ENCODE measurements at places on chromosomes 7 and 10.

DNA sequence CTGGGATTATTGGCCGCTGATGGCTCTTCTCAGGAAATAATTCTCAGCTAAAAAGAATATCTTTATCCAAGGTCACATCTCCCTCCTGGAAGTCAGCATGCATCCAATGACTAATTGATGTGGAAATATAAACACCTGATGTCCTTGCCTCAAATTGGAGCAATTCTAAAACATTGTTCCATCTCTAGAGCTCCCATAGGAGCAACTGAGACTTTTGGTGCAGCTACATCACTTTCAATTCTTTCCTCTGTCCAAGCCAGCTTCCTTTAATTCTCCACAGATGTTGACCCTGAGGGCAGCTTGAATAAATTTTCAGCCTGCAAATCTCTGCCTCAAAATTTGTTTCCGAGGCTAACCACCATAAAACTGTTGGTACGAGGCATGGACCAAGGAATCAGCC is 43.9 kb upstream of the KCND2 start:
- no peak for DNase-seq

GRCh38 chr7:31744294-31744874 is 57.4 kb downstream of the PPP1R17 start:
- peak; percentile 35 for DNase-seq

GRCh38 chr10:5583525-5584175 is 58.9 kb downstream of the CALML3 start:
- no peak for DNase-seq

GRCh38 chr7:133434246-133434865 is 181.5 kb downstream of the EXOC4 start:
- no peak for DNase-seq

DNA sequence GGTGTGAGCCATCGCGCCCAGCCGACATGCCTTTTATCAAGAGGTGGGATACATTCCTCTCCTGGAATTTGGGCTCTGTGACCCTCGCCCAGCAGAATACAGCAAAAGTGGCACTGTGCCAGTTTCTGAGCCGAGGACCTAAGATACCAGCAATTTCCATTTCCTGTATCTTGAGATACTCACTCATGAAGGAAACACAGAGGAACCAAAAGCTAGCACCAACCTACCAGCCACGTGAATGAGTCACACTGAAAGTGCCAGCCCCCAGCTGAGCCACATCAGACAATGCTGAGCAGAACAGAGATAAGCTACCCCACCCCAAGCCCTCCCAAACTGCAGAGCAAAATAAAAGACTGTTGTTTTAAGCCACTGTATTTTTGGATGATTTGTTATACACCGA is 56.3 kb downstream of the CACUL1 start:
- peak; percentile 55 for DNase-seq

DNA sequence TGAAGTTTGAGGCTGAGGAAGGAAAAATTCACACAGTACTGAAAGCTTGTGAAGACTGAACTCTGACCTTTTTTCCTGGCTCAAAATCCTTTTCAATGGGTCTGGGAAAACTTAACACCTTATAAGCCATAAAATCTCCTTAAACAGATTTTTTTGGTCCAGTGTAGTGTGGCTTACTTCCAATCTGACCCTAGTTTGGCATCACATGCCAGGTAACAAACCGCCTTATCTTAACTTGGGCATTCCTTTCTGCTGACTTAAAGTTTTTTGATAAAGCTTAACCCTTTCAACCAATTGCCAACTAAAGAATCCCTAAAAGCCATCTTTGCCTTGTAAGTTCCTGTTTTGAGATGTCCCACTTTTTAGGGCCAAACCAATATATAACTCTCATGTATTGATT is 13.2 kb upstream of the ITPRID1 start:
- no peak for DNase-seq

DNA sequence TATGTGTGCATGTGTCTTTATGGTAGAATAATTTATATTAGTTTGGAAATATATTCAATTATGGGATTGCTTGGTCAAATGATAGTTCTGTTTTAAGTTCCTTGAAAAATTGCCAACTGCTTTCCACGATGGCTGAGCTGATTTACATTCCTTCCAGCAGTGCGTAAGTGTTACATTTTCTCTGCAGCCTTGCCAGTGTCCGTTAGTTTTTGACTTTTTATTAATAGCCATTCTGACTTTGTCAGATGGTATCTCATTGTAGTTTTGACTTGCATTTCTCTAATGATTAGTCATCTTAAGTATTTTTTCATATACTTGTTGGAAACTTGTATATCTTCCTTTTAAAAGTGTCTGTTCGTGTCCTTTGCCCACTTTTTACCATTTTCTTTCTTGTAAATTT is 434.2 kb upstream of the POT1 start:
- no peak for DNase-seq

GRCh38 chr7:112550468-112551060 is 69.8 kb downstream of the LSMEM1 start:
- no peak for DNase-seq

GRCh38 chr7:79398138-79398749 is 55.2 kb downstream of the MAGI2 start:
- DNase-seq: no peak

- DNase-seq: no peak
Observed at GRCh38 chr10:3248526-3249306, 76.1 kb upstream of the PITRM1 start.

DNA sequence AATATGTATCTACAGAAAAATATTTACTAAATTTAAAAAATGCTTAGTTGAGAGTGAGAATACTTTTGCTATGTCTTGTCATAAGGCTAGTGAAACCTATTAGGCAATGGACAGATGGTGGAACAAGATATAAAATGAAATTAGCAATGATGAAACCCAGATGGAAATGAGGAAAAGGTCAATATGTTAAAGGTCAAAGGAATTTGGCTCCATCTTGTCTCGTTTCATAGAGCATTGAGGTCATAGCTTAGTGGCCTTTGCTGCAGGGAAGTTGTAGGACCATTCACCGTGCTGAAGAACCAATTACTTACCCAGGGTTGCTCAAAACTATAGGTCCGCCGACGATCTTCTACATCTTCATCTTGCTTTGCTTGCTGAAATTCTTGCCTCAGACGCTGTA is 683.9 kb downstream of the PARD3 start:
- no peak for DNase-seq

GRCh38 chr10:14592026-14592425 is 182.7 kb downstream of the FAM107B start:
- DNase-seq: no peak

- no peak for DNase-seq
Observed at GRCh38 chr10:99304862-99305229, 24.3 kb upstream of the CNNM1 start.

GRCh38 chr7:51518646-51519045 is 202.0 kb upstream of the COBL start:
- DNase-seq: no peak

DNA sequence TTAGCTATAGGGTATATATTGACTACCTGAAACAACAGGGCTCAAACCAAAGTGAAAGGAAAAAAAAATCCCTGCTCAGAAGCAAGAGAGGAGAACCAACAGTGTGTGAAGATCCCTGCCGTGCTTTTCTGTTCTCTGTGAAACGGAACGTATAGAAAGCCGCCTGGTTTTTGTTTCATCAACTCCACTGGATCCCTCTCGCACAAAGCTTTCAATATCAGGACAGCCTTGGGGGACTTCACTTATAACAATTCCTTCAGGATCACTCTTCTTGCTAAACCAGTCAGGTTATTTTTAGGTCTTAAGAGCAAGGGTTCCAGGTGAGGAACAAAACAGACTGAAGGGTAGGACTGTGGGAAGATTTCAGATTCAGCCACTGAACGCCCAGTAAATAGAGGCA is 151.1 kb upstream of the CACNA2D1 start:
- no peak for DNase-seq

DNA sequence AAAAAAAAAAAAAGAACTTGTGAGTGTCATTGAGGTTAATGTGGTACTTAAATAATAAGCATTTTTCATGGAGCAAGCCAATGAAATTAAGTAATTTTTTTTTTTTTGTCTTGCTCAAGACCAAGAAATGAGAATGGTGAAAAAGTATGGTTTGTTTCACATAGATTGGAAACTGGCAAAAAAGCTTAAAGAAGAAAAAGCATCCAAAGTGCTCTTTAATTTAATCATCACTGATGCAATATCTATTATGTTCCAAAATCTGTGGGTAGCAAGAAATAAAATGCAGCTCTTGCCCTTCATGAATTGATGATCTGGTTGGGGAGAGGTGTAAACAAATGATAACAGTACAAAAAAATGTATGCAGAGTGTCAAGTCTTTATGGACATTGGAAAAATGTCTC is 980.6 kb downstream of the REEP3 start:
- no peak for DNase-seq

DNA sequence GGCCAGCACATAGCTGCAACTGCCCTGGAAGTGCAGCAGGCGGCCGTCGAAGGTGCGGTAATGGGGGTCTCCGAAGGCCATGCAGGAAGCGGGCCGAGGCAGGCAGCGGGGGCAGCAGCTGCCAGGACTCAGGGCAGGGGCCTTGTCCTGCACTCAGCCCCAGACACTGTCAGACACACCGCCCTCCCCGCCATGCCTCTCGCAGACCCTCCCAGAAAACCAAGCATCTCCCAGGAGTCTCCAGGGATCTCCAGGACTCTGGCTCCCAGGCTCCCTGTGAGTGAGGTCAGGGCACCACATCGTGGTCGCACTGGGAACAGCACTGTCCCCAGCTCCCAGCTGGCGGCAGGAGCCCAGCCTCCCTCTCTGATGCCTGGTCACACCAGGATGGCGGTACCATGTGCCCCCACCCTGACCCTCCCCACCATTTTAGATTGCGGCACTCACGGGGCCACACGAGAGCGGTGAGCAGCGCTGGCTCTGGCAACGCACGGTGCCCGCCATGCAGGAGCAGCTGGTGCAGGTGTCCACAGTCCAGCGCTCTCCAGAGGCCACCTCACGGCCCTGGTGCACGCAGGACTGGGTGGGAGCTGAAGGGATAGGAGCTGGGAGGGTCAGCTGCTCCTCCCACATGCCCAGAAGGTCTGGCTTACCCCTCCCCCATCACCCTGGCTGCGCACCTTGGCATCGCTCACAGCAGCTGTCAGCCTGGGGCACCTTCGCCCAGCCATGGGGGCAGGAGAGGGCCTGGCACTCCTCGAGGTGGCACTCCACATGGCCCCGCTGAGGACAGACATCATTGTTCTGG is 17.5 kb downstream of the ATP6V1F start:
- peak; percentile 49 for DNase-seq

- DNase-seq: no peak
Observed at GRCh38 chr10:97570146-97570788, 2.3 kb upstream of the ANKRD2 start.

- DNase-seq: no peak
Observed at GRCh38 chr7:45892407-45893035, 4.2 kb downstream of the IGFBP1 start.

GRCh38 chr10:86758189-86759072 is 2.0 kb downstream of the BMPR1A start:
- no peak for DNase-seq

GRCh38 chr7:2018569-2019460 is 213.9 kb downstream of the MAD1L1 start:
- DNase-seq: no peak

GRCh38 chr10:124240839-124241291 is 147.5 kb upstream of the CHST15 start:
- no peak for DNase-seq

DNA sequence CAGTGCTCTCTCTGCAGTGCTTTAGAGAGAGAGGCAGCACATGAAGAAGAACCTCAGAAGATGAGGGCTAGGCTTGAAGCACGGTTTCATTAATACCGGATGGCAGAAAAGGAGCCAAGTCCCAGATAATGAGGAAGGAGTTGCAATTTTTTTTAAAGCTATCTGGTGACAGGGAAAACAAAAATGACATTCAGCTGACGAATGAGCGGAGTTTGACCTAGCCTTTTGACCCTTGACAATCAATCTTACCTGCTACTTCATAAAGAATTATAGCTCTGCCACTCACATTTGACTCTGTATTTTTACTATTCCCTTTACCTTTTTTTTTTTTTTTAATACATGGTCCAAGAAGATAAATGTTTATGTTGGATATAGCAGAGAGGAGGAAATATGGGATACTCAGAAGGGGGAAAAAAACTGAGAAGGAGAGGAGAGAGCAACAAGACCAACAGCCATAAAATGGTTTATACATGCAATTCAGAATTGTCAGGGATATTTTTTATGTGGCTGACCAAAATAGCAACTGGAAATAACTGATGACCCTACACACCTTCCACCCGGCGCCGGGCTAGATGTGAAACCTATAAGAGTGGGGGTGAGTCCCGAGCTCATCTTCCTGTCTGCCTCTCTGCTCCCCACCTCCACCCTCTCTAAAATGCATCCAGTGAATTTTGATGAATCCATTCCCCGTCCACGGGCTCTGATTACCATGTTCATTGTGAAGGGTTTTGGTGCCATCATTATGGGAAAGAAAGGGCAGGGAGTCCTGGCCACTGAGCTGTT is 274.4 kb upstream of the YAE1 start:
- DNase-seq: no peak

GRCh38 chr7:141024668-141025067 is 9.9 kb upstream of the MRPS33 start:
- no peak for DNase-seq

DNA sequence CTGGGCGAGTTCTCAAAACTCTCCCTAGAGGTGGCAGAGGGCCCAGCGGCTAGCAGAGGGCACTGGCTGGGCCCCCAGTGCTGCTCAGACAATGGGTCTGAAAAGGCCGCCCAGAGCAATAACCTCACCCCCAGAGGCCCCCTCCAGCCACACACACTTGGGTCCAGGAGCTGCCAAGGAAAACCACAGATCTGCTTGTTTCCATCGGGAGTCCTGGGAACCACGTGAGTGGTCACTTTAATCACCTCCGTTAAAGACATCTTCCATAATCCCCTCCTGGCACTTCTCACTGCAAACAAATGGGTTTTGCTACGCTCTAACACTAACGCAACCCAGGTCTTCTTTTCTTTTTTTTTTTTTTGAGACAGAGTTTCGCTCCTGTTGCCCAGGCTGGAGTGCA is 30.0 kb downstream of the NUDT1 start:
- no peak for DNase-seq

- DNase-seq: no peak
Observed at GRCh38 chr7:135994466-135995205, 17.5 kb upstream of the MTPN start.

GRCh38 chr7:20013536-20013935 is 203.6 kb downstream of the MACC1 start:
- DNase-seq: no peak

- no peak for DNase-seq
Observed at GRCh38 chr7:70189776-70190175, 591.5 kb downstream of the AUTS2 start.

DNA sequence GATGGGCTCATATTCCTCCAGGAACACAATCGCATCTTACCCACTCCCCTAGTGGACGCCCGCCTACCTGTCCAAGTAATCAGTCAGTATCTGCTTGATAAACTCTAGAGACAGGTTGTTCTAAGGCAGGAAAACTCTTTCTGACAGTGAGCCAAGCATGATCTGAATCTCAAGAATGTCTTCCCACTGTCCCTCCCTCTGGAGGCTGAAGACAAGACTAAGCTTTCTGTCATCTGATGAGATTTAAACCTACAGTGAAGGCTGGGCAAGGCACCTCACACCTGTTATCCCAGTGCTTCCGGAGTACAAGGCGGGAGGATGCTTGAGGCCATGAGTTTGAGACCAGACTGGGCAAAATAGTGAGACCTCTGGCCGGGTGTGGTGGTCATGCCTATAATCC is 586.6 kb downstream of the GALNT17 start:
- DNase-seq: no peak

- DNase-seq: no peak
Observed at GRCh38 chr10:48800007-48800675, 115.5 kb downstream of the WDFY4 start.

GRCh38 chr7:53740971-53741370 is 705.5 kb downstream of the POM121L12 start:
- no peak for DNase-seq

All from activated naive CD8-positive, alpha-beta T cell treated with anti-CD3 and anti-CD28 coated beads, Interleukin-2, amount 10 ng/mL, durations not matched to agents 7 days and 5 days (primary cell).